ENCODE measurements at places on chromosomes 11 and 22.

- no peak for DNase-seq
Measured at GRCh38 chr11:64880240-64881001, 2.0 kb upstream of the EHD1 start.

- DNase-seq, result no peak
Measured at GRCh38 chr11:133844217-133844616, 1.1 kb downstream of the SPATA19 start.

DNA sequence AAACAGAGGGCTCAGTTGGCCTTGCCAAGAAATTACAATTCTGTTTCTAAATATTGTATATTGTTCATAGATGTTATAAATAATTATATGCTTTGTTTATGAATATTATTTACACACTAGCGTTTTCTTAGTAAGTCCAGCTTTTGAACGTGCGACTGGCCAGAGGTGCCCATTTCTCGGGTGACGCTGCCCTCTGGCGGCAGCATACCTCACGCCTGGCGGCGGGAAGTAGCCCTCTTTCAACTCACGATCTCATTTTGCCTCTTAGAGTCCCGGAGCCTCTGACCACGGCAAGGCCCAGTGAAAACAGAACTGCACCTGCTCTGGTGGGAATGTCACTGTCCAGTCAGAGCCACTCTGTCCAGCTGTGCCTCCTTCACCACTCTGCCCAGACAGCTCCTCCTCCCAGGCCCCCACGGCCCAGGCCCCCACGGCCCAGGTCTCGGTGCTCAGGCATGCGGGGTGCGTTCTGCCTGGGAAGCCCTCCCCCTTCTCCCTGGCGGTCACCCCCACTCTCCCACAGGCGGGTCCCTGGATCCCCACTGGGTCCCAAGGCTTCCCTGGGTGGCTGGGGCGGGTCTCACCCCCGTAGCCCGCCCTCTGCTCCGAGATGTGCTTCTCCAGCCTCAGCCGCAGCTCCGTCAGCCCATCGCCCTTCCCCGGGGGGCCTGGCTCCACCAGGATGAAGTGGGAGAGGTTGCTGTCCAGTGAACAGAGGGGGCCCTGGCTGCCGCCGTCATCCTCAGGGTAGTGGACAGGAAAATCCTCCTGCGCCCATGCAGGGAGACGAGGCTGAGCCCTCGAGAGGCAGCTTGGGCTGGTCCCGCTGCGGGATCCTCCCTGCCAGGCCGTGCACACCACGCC, 19.3 kb downstream of the TSSC4 start:
- peak; percentile 63 for DNase-seq

DNA sequence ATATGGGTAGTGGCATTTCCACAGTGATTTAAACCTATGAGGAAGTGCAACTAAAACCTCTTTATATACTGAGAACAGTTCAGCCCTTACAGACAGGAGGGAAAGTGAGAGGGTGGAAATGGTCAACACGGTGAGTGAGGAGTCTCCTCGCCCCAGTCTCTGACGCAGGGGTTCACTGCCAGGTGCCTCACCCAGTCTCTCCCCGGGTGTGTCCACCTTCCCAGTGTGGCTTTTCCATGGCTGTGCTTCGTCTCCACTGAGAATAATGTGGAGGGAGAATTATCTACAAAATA, 116.6 kb upstream of the TOP3B start:
- no peak for DNase-seq

DNA sequence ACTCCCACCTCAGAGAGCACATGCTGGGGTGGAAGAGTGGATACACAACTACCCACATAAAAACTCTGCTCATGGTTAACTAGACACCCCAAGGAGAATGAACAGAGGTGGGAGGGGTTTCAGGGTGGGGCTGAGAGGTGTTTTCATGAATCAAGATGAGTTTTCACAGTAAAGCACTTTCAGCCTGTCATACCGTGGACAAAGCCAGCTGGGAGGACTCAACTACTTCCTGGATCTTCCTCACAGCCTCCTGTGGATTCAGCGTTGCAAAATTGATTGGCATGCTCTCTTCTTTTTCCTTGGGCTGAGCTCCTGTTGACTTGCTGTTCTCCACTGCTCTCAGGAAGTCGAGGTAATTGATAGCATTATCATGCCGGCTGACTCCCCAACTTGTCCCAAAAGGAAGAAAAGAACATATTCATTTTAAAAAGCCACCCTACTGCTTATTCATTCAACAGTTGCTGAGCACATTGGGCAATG, 168.5 kb downstream of the MPPED1 start:
- no peak for DNase-seq

GRCh38 chr11:96006037-96006436, 82.1 kb upstream of the MTMR2 start:
- no peak for DNase-seq

GRCh38 chr11:4763096-4763495, 6.6 kb downstream of the OR51F1 start:
- DNase-seq, result no peak

DNA sequence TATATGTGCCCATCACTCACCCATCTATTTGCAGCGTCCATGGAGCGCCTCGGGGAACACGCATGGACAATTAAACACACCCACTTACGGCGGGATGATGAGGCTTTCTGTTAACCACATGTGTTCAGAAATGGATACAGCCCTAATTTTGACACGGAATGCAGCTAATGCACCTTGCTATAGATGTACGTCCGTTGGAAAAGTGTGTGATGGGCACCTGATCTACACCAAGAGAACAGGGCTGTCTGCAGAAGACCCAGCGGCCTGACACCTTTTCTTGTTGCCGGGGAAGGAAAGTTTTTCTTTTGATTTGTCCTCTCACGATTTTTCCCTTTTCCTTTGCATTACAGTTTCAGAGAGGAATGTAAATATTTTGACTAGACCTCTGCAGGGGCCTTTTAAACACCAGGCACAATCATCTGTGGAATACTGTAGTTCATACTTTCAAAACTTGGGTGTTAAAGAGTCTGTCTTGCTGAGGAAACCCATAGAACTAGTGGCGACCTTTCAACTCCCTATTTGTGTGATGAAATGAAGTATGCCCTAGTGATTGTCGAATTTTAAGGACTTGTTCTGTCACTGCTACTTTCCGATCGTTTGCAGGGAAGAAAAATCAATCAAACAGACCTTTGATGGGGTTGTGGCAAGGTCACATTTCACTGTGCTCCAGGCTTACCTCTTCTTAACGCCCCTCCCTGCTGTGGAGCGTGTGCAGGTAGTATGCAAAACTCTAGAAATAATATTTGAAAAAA, 16.5 kb upstream of the PAX6 start:
- DNase-seq, result no peak

GRCh38 chr22:25383892-25384291, 164.5 kb downstream of the CRYBB2 start:
- no peak for DNase-seq

DNA sequence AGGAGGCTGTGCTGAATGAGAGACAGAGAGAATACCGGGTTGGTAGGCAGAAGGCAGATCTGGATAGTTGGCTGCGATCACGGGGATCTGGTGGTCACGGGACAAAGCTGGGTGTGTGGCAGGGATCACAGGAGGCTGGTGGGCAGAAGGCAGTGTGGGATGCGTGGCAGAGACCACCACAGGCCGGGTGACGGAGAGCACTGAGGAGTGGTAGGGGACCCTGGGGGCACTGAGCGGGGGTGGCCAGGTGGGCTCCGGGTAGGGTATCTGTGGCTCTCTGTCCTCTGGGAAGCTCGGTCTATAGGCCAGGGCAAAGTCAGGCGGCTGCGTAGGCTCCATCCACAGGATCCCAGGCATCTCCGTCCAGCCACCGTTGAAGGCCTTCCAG, 1.4 kb downstream of the CD248 start:
- no peak for DNase-seq

GRCh38 chr11:118837868-118838267, 45.8 kb upstream of the CXCR5 start:
- DNase-seq, result no peak

DNA sequence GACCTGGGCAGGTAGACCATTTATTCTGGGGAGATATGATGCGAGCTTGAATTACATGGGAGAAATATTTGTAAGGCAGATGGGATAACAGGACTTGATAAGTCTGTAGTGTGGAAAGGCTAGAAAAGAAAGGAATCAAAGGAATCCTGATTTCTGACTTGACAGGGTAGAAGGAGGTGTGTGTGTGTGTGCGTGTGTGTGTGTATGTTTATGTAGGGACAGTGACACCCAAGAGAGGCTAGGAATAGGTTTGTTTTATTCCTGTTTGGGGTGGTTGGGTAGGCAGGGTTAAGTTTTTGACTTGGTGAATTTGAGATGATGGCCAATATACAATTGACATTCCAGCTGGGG, 390 bp upstream of the HTATIP2 start:
- DNase-seq, result no peak

- DNase-seq, result no peak
Measured at GRCh38 chr22:33354928-33355327, 296.7 kb upstream of the SYN3 start.

DNA sequence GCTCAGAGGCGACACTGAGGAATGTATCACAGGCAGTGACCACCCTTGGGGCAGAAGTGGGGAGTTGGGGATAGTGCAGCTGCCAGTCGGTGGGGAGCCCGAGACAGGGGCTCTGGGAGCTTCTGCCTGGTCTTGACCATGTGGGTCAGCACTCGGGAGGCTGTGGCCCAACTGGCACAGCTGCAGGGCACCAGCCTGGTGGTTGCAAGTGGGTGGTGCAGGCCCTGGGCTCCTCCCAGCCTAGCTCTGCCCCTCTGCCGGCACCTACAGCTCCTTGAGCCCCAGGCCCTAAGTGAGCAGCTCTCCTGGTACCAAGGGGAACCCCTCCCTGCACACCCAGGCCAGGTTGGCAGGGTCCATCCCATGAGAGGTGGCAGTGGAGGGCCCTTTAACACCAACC, 12.6 kb upstream of the RASL10A start:
- no peak for DNase-seq

- no peak for DNase-seq
Measured at GRCh38 chr11:86688398-86689179, 16.2 kb upstream of the ME3 start.

- no peak for DNase-seq
Measured at GRCh38 chr11:66892911-66893310, 36.0 kb downstream of the LRFN4 start.

- no peak for DNase-seq
Measured at GRCh38 chr11:72222106-72222891, 2.3 kb upstream of the INPPL1 start.

DNA sequence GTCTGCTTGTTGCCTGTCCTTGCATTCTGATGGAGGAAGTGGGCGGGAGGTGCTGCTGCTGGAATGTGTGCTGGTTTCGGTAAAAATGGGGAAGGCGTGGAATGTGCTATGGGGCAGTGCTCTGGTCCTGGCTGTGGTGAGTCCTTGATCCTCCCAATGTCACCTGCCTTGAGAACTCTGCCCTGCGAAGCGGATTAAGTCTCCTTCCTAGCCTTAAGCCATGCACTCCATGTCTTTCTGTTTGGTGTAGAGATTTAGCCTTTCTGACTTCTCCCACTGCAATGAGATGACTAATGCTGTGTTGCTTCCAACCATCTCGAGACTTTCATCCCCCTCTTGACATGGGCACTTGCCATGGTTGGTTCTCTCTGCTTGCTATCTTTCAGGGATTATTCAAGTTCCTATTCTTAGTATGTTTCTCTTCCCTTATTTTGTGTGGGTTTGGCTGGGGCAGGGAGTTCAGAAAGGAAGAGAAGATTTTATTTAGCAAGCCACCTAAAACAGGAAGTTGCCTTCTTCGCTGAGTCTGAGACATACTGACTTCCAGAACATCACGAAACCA, 687.9 kb downstream of the NTM start:
- no peak for DNase-seq

DNA sequence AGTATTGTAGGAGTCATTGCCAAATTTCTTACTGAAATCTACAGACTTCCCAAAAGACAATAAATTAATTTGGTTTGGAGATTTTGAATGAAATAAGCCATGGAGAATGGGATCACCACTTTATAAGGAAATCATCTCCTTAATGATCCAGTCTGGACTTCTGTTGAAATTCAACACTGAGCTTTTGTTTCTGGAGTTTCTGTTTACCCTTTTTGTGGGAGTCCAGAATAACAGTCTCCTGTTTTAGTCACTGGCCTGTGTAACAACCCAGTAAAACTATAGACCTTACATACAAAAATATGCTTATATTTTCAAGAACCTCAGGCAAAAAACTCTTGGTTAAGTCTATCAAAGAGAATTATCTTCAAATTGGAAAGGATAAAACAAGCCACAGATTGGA, 321.7 kb upstream of the PLET1 start:
- DNase-seq, result no peak

- no peak for DNase-seq
Measured at GRCh38 chr22:49892226-49892899, 25.9 kb downstream of the ALG12 start.

- DNase-seq, result no peak
Measured at GRCh38 chr11:44761551-44761961, 34.8 kb downstream of the TSPAN18 start.

- DNase-seq, result no peak
Measured at GRCh38 chr22:46455446-46455845, 82.0 kb downstream of the CELSR1 start.
